Spleen (tissue), 13 donors: ENCODE measurements at places on chromosomes 12 and 14. TPM values are rescaled to one million over a fixed set of nuclear protein-coding genes. Genes with fewer than 3 reads are reported as not detected.

RFX4 gene
- total RNA-seq: not detected

GPR65 gene
- total RNA-seq: 21.2 TPM

C1R gene
- total RNA-seq: 421 TPM

RBP5 gene
- total RNA-seq: 108 TPM

KLHL33 gene
- total RNA-seq: 0.89 TPM

GRCh38 chr12:89351489-89352241 lies 636 bp downstream of the DUSP6 start:
- peaks cover 68% of the 10 kb centered on the region for H3K4me1 ChIP-seq
- peaks cover 12% of the 10 kb centered on the region for H3K36me3 ChIP-seq
- peak; percentile 93 for DNase-seq
- peak overlapping the region; percentile 99 for H3K27ac ChIP-seq
- H3K27me3 ChIP-seq: no peaks in the 10 kb centered on the region

DNA sequence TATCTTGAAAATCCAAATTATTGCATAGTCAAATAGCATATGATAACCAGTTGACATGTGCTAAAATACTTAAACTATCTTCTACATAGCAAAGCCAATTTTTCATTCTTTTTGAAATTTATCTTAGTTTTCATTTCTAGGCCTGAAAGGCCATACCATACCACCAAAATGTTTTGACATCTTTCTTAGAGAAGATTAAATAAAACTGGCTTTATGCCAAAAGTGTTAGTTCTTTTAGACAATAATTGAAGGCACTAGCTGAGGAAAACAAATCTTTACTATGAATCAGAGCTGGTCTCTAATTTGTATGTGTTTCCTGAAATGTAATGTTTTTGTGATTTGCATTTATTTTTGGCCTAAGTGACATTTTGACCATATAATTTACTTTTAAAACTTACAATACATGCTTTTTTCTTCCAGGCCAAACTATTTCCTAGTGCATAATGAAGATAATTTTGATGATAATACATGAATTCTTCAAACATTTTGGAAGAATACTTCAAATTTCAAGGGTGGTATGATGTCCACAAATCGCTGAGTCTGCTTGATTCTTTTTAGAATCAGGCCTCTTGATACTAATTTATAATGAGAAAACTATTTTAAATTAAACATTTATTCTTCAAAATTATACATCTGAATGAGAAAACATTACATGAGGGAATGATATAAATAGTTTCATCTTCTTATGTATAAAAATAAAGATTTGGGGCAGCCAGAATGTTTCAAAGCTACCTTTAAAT lies 6.5 kb upstream of the KCNMB4 start:
- H3K27me3 ChIP-seq: no peaks in the 10 kb centered on the region
- no peak overlapping the region for H3K27ac ChIP-seq
- peaks cover 1% of the 10 kb centered on the region for H3K4me1 ChIP-seq

DNA sequence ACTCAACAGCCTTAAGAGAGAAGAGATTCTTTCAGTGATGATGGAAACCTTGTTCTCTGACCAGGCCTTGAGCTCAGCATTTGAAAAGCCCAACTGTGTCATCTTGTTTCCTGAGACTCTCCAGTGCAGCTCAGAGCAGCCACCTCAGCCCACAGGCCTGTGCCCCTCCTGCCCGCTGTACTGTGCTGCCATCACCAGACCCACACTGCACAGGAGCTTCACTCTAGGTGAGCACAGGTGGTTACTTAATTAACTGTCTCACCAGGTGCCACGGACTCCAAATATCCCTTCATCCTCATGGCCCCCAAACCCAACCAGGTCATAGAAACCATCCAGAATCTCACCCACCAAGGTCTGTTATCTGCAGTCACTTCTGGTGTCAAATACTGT lies 51.3 kb downstream of the JAG2 start:
- no peak overlapping the region for H3K4me3 ChIP-seq
- no peaks in the 10 kb centered on the region for H3K36me3 ChIP-seq
- peaks cover 10% of the 10 kb centered on the region for H3K27me3 ChIP-seq
- H3K4me1 ChIP-seq: no peaks in the 10 kb centered on the region
- no peak for DNase-seq
- no peak overlapping the region for H3K27ac ChIP-seq

DNA sequence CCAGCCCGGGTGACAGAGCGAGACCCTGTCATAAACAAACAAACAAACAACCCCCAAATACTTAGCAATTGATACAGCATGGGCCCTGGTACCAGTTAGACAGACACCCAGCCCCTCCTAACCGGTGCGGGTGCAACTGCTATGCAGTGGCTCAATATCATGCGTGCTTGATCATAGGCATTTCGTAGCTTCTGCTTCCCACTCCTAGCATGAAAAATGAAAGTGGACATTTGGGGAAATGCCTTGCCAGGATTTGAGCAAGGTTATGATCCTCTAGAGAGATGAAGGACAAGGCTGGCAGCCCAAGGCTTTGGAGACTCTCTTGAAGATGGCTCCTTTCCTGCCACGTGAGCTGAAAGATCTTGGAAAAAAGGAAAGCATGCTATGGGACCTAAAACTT lies 13.7 kb downstream of the FGF6 start:
- H3K27me3 ChIP-seq: peaks cover 9% of the 10 kb centered on the region
- DNase-seq: no peak
- H3K4me3 ChIP-seq: no peak overlapping the region
- no peak overlapping the region for H3K27ac ChIP-seq
- H3K4me1 ChIP-seq: no peaks in the 10 kb centered on the region

DNA sequence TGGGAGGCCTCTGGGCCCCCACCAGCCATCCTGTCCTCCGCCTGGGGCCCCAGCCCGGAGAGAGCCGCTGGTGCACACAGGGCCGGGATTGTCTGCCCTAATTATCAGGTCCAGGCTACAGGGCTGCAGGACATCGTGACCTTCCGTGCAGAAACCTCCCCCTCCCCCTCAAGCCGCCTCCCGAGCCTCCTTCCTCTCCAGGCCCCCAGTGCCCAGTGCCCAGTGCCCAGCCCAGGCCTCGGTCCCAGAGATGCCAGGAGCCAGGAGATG lies 729 bp upstream of the GAPDH start:
- peaks cover 54% of the 10 kb centered on the region for H3K36me3 ChIP-seq
- H3K4me3 ChIP-seq: peak overlapping the region; percentile 96
- H3K27ac ChIP-seq: peak overlapping the region; percentile 95
- peaks cover 50% of the 10 kb centered on the region for H3K4me1 ChIP-seq

- no peaks in the 10 kb centered on the region for H3K36me3 ChIP-seq
- H3K27me3 ChIP-seq: no peaks in the 10 kb centered on the region
- DNase-seq: no peak
- no peak overlapping the region for H3K4me3 ChIP-seq
- no peak overlapping the region for H3K27ac ChIP-seq
- H3K4me1 ChIP-seq: no peaks in the 10 kb centered on the region
Measured at GRCh38 chr12:68048648-68049297, 59.5 kb downstream of the IFNG-AS1 start.

- no peaks in the 10 kb centered on the region for H3K27me3 ChIP-seq
- H3K4me1 ChIP-seq: no peaks in the 10 kb centered on the region
- H3K27ac ChIP-seq: no peak overlapping the region
- no peak overlapping the region for H3K4me3 ChIP-seq
Measured at GRCh38 chr12:43696154-43696553, 62.4 kb downstream of the PUS7L start.

DNA sequence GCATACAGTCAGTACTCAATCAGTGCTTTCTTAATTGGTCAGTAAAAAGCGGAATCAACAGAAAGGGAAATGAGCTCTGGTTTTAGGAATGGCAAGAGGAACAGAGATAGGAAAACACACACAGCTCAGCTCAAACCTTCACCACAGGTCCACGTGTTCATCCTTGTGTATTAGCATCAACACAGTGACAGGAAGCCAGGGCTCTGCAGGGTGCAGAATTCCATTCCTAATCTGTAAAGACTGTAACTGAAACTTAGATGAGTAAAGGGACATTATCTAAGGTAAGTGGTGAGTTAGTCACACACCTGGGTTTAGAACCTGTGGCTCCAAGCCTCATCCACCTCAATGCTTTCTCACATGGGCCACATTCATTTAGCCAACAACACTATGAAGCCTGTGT lies 1242.2 kb upstream of the TMEM132C start:
- no peaks in the 10 kb centered on the region for H3K36me3 ChIP-seq
- no peak overlapping the region for H3K27ac ChIP-seq
- H3K4me3 ChIP-seq: no peak overlapping the region
- no peaks in the 10 kb centered on the region for H3K27me3 ChIP-seq
